ENCODE measurements at places on chromosomes 7 and 10. TPM values are rescaled to one million over a fixed set of nuclear protein-coding genes. Genes with fewer than 3 reads are reported as not detected.

Gene SPRN
- total RNA-seq: 0.16 TPM

Gene SERPINE1
- 846 TPM for total RNA-seq

Gene SMARCD3
- total RNA-seq: 12.4 TPM

Gene HOXA6
- total RNA-seq: 2.5 TPM

Gene AMPH
- total RNA-seq: not detected

Gene AZGP1
- not detected for total RNA-seq

Gene TRDMT1
- total RNA-seq: 2.8 TPM

Gene C10orf95
- total RNA-seq: 0.14 TPM

Gene ZNF92
- total RNA-seq: 5.0 TPM

Gene OR2A5
- not detected for total RNA-seq

Gene EXOC4
- total RNA-seq: 23.0 TPM

Gene SPAG6
- total RNA-seq: not detected

Gene DDC
- total RNA-seq: 1.8 TPM

Gene SPDYE16
- not detected for total RNA-seq

Gene TEX36
- not detected for total RNA-seq

Gene CNNM1
- total RNA-seq: 19.0 TPM

Gene NEUROD6
- not detected for total RNA-seq

Gene FXYD4
- not detected for total RNA-seq

Gene SORBS1
- 0.48 TPM for total RNA-seq

Gene NRP1
- 109 TPM for total RNA-seq

Gene TMEM236
- 0.08 TPM for total RNA-seq

Gene IL6
- 2.9 TPM for total RNA-seq

Gene GIMAP5
- total RNA-seq: not detected

Gene SLC18A3
- not detected for total RNA-seq

Gene CLCN1
- 0.06 TPM for total RNA-seq

Gene LRGUK
- 0.44 TPM for total RNA-seq

Gene SLC12A9
- total RNA-seq: 16.0 TPM

Gene ARMC3
- total RNA-seq: 0.65 TPM

Gene NPC1L1
- total RNA-seq: 0.06 TPM

Gene GCK
- not detected for total RNA-seq

Gene ELAPOR2
- total RNA-seq: 0.14 TPM

Gene VOPP1
- total RNA-seq: 88.0 TPM

Gene OR6B1
- total RNA-seq: not detected

Gene CPN1
- 0.16 TPM for total RNA-seq

Gene GALNT17
- not detected for total RNA-seq

Gene NACAD
- 0.18 TPM for total RNA-seq

Gene PSAP
- total RNA-seq: 870 TPM

Gene ANKRD30A
- total RNA-seq: 0.64 TPM

Gene NPVF
- total RNA-seq: not detected

Gene ST8SIA6
- 0.13 TPM for total RNA-seq

Gene ADIRF
- not detected for total RNA-seq

Gene GJD4
- not detected for total RNA-seq

Gene NKX2-3
- 0.06 TPM for total RNA-seq

All from A549 treated with DMSO at 1 μM for 4 hours (cell line).